ENCODE measurements at places on chromosomes 1 and 21.

- no peak for DNase-seq
Observed at GRCh38 chr1:31234123-31234708, 5.5 kb downstream of the NKAIN1 start.

DNA sequence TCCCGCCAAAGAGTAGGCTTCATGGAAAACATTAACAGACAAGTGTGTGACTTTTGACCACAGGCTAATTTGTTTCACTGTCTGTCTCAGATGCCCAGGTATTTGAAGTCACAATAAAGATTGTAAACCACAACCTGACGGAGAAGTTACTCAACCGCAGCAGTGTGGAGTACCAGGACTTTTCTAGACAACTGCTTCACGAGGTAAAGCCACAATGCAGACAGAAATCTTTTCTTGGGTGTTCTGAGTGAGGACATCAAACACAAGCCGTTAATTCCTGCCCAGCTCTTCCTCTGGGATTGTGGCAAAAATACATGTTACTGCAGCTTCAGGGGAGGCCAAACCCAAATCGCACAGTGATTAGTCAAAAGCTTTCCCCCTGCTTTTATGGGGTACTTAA, 31.0 kb downstream of the UMODL1 start:
- no peak for DNase-seq

DNA sequence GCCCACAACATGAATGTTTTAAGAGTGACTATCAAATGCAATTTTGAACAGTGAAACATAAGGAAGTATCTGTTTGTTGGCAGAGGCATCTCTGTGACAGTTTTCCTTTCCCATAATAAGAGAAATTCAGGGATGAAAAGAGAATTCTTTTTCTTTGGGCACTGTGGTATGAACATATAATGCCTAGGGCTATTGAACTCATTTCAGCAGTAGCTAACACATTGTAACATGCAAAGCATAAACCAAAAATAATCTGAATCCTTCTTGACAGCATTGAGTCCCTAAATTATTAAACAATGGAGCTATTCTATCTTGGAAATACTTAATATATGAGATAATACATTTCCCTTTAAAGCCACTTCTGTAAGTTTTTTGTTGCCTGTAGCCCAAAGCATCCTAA, 633.0 kb upstream of the B3GALT2 start:
- no peak for DNase-seq

GRCh38 chr1:226741009-226741408, 1.9 kb upstream of the ITPKB start:
- DNase-seq, result peak; percentile 76

- peak; percentile 3 for DNase-seq
Observed at GRCh38 chr1:79660129-79660528, 653.6 kb upstream of the ADGRL4 start.

DNA sequence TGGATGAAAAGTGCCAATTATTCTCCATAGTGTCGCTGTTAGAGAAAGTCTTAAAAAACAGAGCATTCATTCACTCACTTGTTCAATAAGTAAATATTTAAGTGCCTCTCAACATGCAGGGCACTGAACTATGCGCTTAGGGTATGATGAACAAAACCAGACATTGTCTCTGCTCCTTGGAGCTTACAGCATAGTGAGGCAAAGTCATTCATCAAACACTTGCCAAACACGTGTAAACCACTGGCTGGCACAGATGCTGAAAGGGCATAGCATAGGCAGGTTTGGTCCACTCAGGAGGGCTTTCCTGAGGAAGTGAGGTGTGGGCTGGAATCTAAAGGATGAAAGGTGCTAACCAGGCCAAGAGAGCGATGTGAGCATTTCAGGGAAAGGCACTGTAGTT, 27.6 kb upstream of the RD3 start:
- no peak for DNase-seq

GRCh38 chr1:223556414-223557129, 108.9 kb downstream of the CAPN8 start:
- peak; percentile 61 for DNase-seq

- DNase-seq, result peak; percentile 53
Observed at GRCh38 chr1:97243973-97244560, 522.5 kb downstream of the PTBP2 start.

DNA sequence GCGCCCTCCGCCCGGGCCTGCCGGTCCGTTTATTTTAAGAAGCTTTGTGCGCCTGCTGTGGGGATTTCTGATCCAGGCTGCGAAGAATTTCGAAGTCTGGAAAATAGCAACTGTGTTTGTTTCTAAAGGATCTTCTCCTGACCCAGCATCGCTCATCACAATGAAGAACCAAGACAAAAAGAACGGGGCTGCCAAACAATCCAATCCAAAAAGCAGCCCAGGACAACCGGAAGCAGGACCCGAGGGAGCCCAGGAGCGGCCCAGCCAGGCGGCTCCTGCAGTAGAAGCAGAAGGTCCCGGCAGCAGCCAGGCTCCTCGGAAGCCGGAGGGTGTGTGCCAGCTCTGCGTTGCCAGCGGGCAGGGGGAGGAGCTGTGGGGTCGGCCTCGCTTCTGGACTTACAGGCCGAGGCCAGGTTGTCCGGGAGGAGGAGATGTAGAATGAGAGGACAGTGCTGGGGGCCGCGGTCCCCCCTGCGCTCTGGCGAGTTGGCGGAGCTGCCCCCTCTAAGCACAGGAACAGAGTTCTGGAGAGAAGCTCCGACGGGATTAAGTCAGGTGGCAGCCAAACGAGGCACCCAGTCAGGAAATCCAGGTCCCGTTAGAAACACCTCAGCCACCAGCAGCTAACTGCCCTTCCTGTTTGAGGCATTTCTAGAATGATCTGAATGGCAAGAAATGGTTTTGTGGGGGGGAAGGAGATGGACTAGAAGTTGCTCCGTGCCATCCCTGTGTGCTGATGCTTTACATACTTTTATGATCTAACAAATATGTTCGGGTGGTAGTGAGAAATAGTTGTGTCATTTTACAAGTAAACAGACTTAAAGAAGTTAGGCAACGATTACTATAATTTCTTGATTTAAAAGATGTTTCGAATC, 948 bp downstream of the TXLNA start:
- peak; percentile 49 for DNase-seq

- DNase-seq, result no peak
Observed at GRCh38 chr1:45403298-45403697, 63.1 kb upstream of the MUTYH start.

DNA sequence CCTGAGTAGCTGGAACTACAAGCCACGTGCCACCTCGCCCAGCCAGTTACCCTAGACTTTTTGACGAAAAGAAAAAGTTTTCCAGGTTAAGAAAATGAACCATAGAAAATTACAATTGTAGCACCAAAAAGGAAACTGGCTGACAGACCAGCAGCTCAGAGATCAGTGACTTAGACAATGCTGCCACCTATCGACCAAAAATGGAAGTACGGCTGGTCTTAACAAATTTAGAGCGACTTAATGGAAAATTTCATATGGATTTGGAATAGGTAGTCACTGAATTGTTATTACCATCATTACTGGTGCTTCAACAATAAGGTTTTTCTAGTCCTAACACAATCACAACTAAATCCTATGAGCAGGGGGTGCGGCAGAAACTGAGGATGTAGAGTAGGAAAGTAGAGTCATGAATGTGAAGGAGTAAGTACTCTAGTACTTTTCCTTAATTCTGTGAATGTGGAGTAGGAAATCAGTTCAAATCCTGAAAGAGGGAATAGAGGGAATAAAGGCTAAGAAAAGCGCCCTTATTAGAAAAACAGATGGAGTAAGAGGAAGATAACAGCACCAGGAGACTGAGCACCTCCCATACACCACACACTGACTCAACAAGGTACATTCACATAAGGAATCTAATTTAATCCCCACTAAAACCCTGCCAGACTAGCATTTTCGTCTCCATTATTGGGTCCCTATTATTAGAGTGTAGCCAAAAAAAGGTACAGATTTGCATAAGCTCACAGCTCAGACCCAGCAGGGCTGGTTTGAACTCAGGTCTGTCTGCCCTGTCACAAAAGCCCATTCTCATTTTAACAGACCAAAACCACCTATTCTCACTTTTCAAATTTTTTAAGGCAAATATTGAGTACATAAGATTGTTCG, 37.9 kb upstream of the MGST3 start:
- peak; percentile 89 for DNase-seq

GRCh38 chr1:156894711-156895454, 1.4 kb downstream of the PEAR1 start:
- no peak for DNase-seq

DNA sequence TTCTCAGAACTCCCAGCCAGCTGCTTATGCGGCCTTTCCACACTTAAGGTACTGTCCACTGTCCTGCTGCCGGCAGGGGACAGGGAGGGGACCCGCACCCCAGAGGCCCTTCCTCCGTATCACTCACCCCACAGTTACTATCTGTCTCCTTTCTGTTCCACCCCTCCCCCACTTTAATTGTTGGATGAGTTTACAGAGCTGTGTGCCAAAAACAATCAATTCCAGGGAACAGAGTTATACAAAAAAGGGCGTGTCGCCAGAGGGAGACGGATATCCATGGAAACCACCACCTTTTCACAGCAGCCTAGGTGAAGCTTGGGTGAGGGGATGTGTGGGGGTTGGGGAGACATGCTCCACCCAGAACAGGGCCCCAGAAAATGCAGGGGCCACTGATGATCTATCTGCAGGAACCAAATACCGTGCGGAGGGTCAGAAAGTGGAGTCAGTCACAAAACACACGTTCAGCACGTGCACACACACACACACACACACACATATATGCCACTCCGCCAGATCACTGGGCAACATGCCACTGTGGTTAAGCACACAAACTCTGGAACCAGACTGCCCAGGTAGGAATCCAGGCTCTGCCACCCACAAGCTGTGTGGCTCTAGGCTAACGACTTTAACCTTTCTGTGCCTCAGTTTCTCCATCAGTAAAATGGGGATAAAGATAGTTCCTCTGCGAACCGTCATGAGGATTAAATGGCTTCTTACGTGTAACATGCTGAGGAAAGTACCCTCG, 30.5 kb downstream of the CASZ1 start:
- no peak for DNase-seq

DNA sequence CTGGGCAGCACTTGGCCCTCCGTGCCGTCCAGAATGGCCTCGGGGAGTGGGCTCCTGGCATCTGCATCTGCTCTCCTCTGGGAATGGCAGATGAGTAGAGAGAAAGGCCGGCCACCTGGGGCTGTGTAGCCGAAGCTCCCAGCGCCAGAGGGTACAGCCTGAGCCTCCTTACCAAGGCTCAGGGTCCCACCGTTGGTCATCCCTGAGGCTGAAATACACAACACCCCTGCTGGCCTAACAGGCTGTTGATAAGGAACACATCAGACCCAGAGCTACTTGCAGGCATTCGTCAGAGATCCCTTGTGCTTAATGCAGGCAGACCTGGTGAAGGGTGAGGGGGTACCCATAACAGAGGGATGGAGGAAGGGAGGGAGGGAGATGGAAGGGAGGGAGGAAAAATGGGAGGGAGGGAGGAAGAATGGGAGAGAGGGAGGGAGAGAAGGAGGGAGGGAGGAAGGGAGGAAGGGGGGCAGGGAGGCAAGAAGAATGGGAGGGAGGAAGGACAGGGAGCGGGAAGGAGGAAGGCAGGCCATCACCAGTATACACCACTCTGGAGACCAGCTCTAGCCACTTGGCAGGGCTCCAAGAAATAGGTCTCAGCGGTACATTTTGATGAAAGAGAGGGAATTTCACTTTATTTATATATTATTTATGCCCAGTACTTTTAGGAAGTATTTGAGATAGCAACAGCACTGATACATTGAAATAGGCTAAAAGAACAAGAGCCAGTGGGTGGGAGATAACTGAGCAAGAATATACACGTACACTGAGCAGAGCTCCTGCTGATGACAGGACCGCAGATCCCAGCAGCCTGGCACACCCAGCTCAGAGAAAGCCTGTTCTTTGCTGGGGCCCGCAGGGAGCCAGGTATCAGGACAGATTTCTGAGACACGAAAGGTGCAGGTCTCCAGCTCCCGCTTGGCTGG, 315.0 kb upstream of the VAMP3 start:
- DNase-seq, result no peak

- DNase-seq, result no peak
Observed at GRCh38 chr1:193581341-193581740, 394.9 kb upstream of the B3GALT2 start.

DNA sequence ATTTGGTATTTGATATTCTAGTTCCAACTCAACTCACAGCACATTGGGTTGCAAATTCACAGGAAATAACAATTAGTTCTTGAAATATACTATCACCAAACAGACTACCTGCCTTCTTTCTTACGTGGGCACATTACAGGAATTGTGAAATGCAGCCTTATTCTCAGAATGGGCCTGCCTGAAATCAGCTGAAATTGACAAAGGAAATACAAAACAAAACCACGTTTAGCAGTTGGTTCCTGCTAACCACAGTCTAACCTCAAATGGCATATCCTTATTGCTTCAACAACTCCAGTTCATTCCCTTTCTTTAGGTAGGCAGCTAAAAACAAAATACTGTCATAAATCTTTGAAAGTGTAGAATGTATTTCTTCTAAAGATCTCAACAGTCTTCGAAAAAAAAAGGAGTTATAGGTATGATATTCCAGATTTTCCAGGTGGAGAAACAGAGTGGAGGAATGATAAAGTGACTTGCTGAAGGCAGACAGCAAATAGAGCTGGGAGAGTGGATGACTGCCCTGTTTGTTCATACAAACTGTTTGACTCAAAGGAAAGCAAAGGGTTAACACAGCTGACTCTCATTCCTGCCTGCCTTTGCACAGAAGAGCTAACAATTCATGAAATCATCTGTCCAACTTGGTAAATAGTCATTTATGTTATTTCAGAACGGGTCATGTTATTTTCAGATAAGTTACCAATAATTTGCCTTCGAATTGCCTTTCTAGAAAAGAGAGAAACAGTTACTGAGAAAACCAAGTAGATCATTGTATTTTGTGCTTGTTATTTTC, 1.6 kb upstream of the GREM2 start:
- no peak for DNase-seq

DNA sequence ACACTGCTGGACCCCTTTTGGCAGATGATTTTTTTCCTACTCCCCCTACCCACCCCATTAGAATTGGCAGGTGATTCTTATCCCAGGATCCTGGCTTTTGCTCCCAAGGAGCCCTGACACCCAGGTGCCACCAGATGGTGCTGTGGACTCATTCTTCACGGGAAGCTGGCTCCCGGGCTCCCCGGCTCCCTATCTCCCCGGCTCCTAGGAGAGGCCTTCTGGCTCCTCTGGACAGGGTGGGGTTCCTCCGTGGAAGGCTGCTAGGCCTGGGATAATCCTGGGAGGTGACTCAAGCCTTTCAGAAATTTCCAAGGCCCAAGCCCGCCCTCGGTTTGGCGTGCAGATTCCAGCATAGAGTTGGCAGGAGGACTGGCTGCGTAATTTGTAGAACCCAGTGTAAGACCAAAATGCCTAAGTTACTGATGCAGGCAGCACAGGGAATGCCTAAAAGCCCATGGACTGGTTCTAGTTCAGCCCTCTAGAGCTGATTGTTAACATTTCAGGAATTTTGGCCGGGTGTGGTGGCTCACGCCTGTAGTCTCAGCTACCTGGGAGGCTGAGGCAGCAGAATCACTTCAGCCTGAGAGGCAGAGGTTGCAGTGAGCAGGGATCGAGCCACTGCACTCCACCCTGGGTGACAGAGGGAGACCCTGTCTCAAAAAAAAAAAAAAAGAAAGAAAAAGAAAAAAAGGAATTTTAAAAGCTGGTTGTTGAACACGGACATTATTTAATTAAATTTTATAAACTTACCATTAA, 6.8 kb upstream of the BSDC1 start:
- DNase-seq, result peak; percentile 59

Data from NAMALWA (cell line).